ENCODE measurements at places on chromosomes 7 and 10. TPM values are rescaled to one million over a fixed set of nuclear protein-coding genes. Genes with fewer than 3 reads are reported as not detected.

FAM221A gene
- total RNA-seq, result 13.4 TPM

TMEM72 gene
- total RNA-seq, result not detected

DNA sequence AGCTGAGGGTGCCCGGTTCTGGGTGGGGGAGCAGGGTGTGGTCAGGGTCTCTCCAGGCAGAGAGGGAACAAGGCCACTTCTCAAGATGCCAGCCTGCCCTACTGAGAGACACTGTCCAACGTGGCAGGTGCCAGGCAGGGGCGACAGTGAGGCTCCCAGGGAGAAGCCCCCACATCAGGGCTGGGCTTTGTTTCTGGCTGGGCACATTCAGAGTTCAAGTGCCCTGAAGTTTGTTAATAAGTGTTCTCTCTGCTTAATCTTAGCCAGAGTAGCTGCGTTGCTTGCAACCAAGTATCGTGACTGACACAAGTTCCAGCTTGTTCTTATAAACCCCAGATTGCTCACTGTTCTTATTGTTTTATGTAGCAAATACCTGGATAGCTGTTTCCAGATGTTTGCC lies 21.8 kb downstream of the FOXL3 start:
- no peak for DNase-seq

DNA sequence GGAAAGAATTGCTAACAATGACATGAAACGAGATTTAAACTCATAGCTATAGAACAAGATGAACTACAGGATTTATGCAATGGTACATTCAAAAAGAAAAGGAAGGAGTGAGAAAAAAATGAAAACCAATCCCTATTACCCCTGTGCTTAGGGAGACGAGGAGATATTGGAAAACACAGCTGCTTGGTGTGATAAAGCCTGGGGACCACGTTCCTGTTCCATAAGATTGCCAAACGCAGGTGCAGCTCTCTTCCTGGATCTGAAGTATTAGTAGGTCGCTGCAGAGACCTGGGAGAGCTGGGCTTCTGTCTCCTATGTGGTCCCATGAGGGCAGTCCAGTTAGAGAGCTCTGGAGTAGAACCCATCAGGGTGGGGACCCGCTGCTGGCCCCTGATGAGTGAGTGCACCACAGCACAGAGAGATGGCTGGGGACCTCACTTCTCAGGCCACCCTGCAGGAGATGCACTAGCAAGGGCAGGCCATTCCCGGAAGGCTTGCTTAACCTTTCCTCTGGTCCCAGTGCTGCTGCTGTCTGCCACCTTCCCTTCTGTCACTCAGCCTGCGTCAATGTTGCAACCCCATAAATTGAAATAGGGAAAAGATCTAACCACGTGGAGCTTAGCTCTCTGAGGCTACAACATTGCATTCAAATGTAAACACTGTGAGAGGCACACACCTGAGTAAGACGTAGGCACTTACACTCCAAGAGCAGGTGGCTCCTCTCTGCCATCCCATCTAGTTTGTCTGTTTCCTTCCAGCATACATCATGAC lies 57.9 kb downstream of the MTPN start:
- DNase-seq, result no peak

DNA sequence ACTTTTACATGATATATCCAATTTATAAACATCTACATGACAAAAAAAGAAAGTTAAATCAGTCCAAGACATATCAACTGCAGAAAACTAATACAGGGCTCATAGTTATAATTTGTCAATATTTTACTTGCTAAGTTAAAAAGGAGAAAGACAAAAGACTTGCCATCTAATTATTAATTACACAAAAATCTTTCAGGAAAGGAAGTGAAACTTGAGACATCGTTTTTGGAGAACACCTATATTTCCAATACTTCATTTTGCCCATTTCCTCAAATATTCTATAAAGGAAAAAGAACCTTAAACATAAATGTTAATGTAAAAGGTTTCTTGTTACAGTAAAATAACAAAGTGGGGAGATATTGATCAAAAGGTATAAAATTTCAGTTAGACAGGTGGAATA lies 148.7 kb downstream of the CACNA2D1 start:
- DNase-seq, result no peak

Data from H9 (cell line).